Foreskin melanocyte (primary cell): ENCODE measurements at places on chromosomes 13 and 19.

DNA sequence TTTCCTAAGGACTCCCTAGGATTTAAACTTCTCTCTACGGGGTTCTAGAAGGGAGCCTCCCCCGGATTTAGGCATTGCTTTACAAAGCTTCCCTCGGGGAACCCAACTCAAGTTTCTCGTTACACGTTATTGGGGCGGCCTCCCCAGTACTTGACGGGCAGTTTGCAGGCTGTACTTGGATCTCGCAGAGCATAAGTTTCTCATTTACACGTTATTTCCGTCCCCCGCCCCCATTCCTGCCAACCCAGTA lies 584 bp downstream of the SMG9 start:
- DNase-seq, result no peak

- no peak for DNase-seq
Observed at GRCh38 chr13:75607447-75607846, 28.7 kb upstream of the LMO7 start.

GRCh38 chr19:1904860-1905109 lies 414 bp upstream of the ADAT3 start:
- no peak for DNase-seq

- DNase-seq, result no peak
Observed at GRCh38 chr19:31535691-31536460, 186.6 kb upstream of the TSHZ3 start.

GRCh38 chr13:91741925-91742324 lies 343.5 kb downstream of the GPC5 start:
- DNase-seq, result no peak

- no peak for DNase-seq
Observed at GRCh38 chr13:99542788-99543406, 41.6 kb downstream of the TM9SF2 start.

- no peak for DNase-seq
Observed at GRCh38 chr13:65763811-65764210, 1466.3 kb downstream of the PCDH9 start.

- DNase-seq, result no peak
Observed at GRCh38 chr13:30088312-30088855, 219.0 kb downstream of the KATNAL1 start.

DNA sequence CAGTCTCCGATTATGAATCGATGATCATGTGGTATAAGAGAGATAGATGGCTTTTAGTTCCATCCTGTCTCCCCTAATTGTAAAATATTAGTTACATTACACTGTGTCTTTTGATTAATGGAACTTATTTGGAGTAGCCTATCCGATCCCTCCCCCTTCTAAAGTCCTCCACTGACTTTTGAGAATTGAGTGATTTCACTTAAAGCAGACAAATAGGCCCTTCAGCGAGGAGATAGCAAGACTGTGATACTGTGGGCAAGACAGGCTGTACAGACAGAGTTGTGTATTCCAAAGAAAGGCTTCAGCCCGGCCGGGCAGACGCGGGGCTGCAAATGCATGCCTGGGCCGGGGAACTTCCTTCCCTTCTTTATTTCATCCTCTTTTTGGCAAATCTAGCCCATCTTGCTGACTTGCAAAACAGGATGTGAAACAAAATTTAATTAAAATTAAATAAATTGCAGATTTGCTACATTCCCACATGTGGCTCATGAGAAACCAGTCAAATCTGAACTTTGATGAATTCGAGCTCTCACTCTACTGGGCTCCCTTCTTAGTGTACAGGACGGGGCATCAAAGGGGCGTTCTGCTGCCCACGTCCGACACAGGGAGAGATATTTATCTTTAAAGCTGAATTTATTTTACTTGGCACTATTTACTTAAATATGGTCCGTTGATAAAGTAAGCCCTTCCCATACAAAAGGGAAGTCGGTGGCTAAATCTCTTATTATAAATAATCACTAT lies 314.8 kb downstream of the ZNF536 start:
- DNase-seq, result peak; percentile 56

- DNase-seq, result no peak
Observed at GRCh38 chr19:30722761-30723160, 350.6 kb downstream of the ZNF536 start.

- DNase-seq, result no peak
Observed at GRCh38 chr13:50995854-50996253, 86.3 kb downstream of the RNASEH2B start.

DNA sequence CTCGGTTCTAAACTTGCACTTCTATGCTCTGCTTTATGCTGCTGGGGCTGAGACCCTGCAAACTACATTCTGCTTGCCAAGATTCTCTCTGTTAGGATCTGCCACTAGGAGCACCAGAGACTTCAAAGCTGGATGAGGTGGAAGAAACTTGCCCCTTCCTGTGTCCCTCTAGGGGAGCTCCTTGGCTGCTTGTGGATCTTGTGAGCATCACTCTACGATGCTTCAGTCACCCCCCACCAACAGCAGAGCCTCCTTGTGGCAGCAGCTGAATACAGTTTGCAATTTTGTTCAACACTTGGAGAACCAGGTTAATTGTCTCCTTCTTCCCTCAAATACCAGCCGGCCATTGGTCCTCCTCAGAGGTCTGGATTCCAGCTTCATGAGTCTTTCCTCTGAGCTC lies 310.6 kb downstream of the FGF14 start:
- no peak for DNase-seq

- DNase-seq, result no peak
Observed at GRCh38 chr13:109652531-109652930, 133.9 kb downstream of the IRS2 start.

DNA sequence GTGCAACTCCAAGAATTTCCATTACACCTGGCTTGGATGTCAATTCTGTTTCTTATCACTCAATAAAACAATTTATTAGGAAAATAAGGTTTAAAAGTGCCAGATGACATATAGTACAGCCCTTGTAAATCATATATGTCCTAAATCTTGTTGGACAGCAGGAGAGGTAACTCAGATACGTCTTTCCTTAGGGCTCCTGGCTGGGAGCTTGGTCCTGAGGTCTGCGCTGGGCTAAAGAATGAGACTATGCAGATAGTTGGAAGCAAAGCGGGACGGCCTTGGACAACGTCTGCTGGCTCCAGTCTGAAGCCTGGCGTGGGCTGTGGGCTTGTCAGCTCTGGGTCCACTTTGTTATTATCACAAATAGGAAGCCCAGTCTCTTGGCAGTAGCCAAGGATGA lies 377.0 kb downstream of the DLEU7 start:
- no peak for DNase-seq

- no peak for DNase-seq
Observed at GRCh38 chr13:36919833-36920615, at the start of gene SMAD9. SMAD9 (minus strand) TSS chr13:36920238; CDS start chr13:36879689, 40,549 bp downstream.

DNA sequence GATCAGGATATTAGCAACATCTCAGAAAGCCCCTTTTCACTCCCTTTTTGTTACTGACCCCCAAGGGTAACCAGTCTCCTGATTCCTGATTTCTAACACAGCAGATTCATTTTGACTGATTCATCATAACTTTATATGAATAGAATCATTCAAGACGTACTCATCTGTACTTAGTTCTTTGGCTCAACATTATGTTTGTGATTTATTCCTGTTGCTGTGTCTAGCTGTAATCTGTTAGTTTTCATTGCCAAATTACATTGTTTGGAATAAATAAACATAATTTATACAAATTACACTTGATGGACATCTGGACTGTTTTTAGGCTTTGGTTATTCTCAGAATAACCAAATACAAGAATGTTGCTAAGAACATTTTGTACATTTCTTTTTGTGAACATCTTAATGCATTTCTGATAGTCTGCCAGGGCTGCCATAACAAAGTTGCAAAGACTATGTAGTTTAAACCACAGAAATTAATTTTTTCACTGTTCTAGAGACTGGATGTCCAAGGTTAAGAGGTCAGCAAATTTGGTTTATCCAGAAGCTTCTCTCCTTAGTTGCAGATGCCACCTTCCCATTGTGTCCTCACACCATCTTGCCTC lies 62.8 kb upstream of the EDNRB start:
- peak; percentile 71 for DNase-seq

- no peak for DNase-seq
Observed at GRCh38 chr19:55284405-55285058, 735 bp downstream of the BRSK1 start.

DNA sequence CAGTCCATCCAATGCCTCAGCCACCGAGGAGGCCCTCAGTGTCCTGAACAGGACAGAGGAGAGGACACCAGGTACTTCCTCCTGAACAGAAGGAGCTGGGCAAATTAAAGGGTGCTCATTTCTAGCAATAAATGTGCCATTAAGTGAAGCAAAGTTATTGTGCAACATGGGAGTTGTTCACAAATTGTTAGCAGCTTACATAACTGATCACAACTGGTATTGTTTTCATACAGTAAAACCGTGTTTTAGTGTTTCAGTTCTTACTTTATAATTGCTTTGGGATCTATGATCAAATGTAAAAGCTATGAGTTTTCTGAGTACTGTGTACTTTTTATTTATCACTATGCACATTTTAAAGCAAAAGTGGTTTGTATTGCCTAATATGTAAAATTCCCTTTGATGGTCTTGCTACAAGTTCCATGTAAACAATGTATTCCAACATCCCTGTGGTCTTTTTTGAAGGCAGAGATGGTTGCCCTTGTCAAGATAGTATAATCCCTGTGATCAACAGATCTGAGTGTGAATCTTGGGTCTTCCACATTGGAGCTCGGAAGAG lies 263.1 kb downstream of the FGF14 start:
- DNase-seq, result no peak

DNA sequence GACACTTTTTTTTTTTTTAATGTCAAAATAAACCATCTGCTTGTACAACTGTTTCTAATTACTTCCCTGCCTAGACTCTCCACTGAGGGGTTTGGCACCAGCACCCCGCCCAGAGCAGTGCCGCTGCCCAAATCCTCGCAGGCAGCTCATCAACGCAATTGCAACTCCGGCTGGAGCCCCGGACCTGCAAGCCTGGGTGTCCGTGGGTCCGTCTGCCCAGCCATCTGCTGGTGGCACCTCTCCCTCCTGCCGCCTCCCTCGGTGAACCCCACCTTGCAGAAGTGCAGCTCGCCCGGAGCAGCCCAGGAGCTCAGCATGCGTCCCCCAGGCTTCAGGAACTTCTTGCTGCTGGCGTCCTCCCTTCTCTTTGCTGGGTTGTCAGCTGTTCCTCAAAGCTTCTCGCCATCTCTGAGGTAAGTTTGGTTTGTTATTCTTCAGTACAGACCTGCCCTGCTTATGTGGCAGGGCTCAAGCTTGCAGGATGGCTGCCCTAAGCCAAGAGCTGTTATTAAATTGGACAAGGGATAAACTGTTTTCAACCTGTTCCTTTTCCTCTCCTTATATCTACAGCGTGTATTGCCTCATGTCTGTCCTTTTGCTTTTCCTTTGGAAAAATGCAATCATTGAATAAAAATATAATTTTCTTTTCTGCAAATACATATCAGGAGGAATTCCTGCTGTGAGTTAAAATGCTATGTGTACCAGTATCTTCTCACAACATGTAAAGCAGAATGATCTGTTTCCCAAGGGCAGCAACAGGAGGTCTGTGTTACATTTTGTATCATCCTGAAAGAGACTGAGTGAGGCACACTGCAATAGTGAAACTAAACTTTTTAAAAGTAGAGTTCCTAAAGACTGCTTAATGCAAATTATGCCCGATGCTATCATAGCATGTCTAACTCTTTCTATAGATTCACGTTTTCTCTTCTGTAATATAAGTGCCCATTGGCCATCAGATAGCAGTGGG lies at the start of gene ITGBL1:
ITGBL1 (plus strand) TSS at position 157 of the 967 bp plus-strand sequence; CDS start at position 316, 159 bp downstream.
- no peak for DNase-seq

GRCh38 chr19:46056536-46056935 lies 15.7 kb upstream of the IGFL4 start:
- DNase-seq, result peak; percentile 85

GRCh38 chr19:6412447-6413091 lies 12.0 kb downstream of the KHSRP start:
- no peak for DNase-seq

GRCh38 chr13:41034881-41035280 lies 15.8 kb upstream of the ELF1 start:
- DNase-seq, result no peak

- DNase-seq, result no peak
Observed at GRCh38 chr13:75736173-75736572, 100.0 kb downstream of the LMO7 start.

- DNase-seq, result no peak
Observed at GRCh38 chr13:64930636-64931035, 2299.5 kb downstream of the PCDH9 start.

- peak; percentile 88 for DNase-seq
Observed at GRCh38 chr13:57552437-57552836, 79.1 kb upstream of the PCDH17 start.

GRCh38 chr13:105047676-105048295 lies 1487.7 kb downstream of the EFNB2 start:
- no peak for DNase-seq

- no peak for DNase-seq
Observed at GRCh38 chr19:15631817-15632216, 8.9 kb upstream of the CYP4F3 start.

DNA sequence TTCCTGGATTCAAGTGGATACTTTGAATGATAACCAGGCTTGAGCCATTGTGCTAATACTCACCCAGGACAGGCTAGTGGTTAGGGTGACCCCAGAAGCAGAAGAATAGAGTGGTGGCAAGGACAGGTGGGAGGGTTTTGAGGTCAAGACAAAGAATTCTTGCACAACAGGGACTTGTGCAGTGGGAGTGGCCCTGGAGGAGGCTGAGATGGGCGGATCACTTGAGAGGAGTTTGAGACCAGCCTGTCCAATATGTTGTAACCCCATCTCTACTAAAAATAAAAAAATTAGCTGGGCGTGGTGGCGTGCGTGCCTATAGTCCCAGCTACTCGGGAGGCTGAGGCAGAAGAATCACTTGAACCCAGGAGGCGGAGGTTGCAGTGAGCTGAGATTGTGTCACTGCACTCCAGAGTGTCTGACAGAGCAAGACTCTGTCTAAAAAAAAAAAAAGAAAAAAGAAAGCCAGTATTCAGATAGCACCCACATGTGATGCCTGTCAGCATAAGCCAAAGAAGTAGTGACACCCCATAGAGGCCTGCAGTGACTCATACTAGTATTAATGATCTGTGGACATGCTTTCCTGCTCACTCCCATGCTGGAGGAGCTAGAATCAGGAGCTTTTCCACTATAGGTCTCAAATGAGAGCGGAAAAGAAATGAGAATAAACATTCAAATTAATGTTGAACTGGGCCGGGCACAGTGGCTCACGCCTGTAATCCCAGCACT lies 78.7 kb downstream of the RNF17 start:
- DNase-seq, result peak; percentile 29

GRCh38 chr13:50421473-50422130 lies 406.4 kb downstream of the KCNRG start:
- no peak for DNase-seq

- DNase-seq, result no peak
Observed at GRCh38 chr13:71605744-71606143, 261.3 kb downstream of the DACH1 start.

- DNase-seq, result no peak
Observed at GRCh38 chr19:14433554-14434501, 722 bp downstream of the PKN1 start.
